ENCODE measurements at places on chromosomes 5 and 9.

GRCh38 chr9:27088981-27089380 is 20.0 kb upstream of the TEK start:
- DNase-seq, result no peak

- no peak for DNase-seq
Observed at GRCh38 chr9:84239343-84239742, 101.2 kb downstream of the SLC28A3 start.

- peak; percentile 3 for DNase-seq
Observed at GRCh38 chr9:18473652-18474279, at the start of gene ADAMTSL1. Gene ADAMTSL1 (plus strand): TSS chr9:18474153. CDS start chr9:18474233, 80 bp downstream.

- no peak for DNase-seq
Observed at GRCh38 chr5:175472378-175472777, 6.0 kb upstream of the SFXN1 start.

- DNase-seq, result no peak
Observed at GRCh38 chr5:172145870-172146747, 41.9 kb downstream of the STK10 start.

DNA sequence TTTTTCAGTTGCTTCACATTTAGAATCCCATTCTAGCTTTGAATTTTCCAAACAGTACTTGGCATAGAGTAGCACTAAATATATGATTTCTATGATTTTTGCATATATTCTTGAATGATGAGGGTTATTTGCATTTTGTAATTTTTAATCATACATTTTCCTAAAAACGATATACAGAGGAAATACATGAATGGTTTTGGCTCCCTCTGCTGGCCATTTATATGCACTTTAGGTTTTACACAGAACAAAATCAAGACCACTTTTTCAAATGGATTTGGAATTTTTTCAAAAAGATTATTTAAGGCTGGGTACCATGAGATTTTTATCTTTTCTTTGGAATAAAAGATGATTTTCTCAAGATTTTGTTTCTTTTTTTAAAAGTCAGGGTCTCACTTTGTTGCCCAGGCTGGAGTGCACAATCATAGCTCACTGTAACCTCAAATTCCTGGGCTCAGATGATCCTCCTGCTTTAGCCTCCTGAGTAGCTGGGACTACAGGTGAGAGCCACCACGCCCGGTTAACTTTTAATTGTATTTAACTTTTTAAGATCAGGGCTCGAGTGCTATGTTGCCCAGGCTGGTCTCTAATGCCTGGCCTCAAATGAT is 16.7 kb upstream of the COMMD10 start:
- DNase-seq, result peak; percentile 25

Data from NCI-H1694 treated with DMSO at 0.1 percent for 48 hours (cell line).